NCI-H1436 (cell line): ENCODE measurements at places on chromosomes 4 and X.

DNA sequence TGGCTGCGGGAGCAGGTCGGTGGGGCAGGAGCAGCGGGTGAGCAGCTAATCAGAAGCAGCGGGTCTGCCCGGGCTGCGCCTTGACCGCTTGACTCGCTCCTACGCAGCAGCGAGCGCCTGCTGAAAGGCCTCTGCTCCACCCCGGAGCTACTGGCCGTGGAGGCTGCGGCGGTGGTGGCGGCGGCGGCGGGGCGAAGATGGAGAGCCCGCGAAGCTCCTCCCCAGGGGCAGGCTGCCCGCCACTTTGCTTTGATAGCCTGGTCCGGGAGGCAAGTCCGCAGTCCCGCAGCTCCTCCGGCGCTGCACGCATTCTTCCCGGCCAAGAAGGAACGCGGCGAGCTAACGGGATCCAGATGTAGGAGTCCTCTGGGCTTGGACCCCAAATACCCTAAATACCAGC lies 36.7 kb downstream of the PJA1 start:
- DNase-seq = no peak

- no peak for DNase-seq
These were observed 387.8 kb downstream of the DCAF12L2 start for GRCh38 chrX:125778261-125778660.

- no peak for DNase-seq
These were observed 141.5 kb upstream of the RBPJ start for GRCh38 chr4:26179316-26179760.

GRCh38 chrX:53003111-53003510 lies 44.8 kb upstream of the FAM156A start:
- DNase-seq = no peak

DNA sequence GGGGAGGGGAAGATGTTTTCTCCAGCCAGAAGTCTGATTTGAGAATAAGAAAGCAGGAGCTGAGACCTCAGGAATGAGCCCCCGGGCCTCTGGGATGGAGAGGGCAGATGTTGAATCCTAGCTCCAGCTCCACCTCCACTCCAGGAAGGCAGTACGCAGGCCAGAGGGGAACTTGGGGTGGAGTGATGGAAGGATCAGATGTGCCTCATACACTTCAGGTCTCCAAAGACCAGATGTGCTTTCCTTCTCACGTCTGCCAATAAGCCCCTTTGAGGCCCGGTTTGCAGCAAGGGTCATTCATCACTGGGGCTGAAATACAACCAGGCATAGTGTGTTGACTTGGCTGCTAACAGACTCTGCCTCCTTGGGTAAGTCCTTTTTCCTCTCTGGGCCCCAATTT lies 28.1 kb downstream of the STARD8 start:
- DNase-seq = no peak
